ENCODE measurements at places on chromosomes 3 and 15.

DNA sequence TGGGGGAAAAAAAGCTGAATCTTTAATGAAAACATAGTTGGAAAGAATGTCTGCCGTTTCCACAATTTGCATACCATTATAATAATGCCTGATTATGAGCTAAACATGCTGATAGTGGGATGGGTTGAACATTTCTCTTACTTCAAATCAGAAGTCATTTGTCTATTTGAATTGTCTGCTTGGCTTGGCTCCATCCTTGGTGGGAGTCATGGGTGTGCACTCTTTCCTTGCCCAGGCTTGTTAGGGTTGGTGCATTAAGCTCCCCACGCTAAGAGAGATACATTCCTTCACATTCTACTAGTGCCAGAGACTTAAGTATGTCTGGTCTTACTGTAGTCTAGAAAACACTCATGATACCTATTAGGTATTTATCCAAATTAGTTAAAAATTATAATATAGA, 121.4 kb upstream of the RARB start:
- DNase-seq = no peak

GRCh38 chr3:196499061-196499460, 4.5 kb downstream of the RNF168 start:
- DNase-seq = peak; percentile 38

DNA sequence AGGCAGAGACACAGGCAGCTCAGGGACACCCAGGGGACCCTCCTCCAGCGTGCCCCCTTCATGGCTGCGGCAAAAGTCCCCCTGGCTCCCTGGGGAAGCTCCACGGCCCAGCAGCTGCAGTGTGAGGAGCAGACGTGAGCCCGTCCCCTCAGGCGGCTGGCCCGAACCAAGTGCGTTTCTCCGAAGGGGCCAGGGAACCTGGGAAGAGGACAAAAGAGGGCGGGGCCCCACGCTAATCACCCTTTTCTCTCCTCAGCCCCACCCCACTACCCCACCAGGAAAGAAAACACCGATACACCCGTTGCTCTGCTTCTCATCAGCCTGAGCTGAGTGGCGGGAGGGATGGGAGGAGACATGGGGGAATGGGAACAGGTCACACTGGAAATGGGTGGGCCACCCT, at the start of gene MUC4:
Gene MUC4, minus strand, starts transcription at position 174 of the 400 bp plus-strand sequence. Its CDS starts 112 bp downstream, at position 62.
- no peak for DNase-seq

GRCh38 chr3:116337229-116337628, 108.1 kb downstream of the LSAMP start:
- no peak for DNase-seq

GRCh38 chr15:28114721-28115622, 15.9 kb upstream of the OCA2 start:
- DNase-seq = peak; percentile 87

DNA sequence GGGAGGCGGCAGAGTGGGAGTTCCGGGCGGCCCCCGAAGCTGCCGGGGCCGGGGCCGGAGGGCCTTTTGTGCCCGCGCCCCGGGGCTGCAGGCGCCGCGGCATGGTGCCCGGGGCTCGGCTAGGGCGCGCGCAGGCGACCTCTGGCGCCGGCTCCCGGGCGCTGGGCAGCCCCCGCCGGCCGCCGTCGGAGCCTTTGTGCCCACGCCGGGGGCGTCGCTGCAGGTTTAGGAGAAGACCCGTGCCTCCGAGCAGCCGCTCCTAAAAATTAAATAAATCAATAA, 299 bp downstream of the PAQR9 start:
- DNase-seq = no peak

DNA sequence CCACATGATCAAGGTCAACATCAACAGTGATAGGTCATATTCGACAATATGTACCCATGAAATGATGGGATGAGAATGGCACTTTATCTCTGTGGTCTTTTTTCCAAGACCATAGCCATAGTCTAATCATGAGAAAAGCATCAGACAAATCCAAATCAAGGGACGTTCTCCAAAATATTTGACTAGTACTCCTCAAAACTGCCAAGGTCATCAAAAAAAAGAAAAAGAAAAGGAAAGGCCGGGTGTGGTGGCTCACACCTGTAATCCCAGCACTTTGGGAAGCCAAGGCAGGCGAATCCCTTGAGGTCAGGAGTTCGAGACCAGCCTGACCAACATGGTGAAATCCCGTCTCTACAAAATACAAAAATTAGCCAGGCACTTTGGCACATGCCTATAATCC, 318.3 kb downstream of the TAFA4 start:
- DNase-seq = no peak

GRCh38 chr3:100254168-100254777, 6.5 kb upstream of the TBC1D23 start:
- peak; percentile 57 for DNase-seq

- no peak for DNase-seq
These were observed 163.1 kb downstream of the IL1RAP start for GRCh38 chr3:190677001-190677400.

GRCh38 chr15:44726136-44726535, 10.2 kb upstream of the TRIM69 start:
- no peak for DNase-seq

DNA sequence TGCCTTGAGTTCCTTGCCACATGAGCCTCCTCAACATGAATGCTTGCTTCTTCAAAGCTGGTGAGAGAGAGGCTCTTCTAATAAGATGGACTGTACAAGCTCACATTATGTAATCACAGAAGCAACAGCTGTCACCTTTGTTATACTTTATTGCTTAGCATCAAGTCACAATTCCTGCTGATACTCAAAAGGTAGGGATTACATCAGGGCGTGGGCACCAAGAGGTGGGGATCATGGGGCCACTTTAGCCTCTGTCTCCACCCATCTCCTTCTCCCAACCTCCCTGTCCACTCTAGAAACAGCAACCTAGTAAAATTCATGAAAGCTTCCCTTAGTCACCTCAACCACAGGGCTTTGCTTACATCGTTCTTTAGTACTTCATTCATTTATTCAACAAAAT, 95.9 kb downstream of the FAM43A start:
- DNase-seq = no peak

GRCh38 chr15:45794304-45794703, 159.5 kb downstream of the SQOR start:
- DNase-seq = no peak

- DNase-seq = peak; percentile 80
These were observed 11.4 kb upstream of the SLC6A6 start for GRCh38 chr3:14391033-14391432.

DNA sequence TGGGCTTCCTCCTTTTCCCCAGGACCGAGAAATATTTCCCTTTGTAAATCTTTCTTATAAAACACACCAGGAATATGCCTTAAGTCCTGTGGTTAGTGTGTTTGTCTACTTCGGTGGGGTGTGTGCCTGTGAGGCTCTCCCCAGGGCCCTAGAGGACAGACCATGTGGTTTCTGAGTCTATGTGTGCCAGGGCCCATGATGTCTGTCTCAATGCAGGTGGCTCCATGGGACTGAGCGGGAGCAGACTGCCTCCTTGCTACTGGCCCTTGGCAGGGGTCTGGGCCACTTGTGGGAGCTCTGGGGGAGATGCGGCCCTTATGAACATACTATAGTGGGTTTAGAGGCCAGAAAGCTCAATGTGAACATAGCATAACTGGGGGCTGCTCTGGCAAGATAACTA, 37.6 kb downstream of the SCN5A start:
- DNase-seq = no peak

GRCh38 chr3:27533718-27534573, 49.8 kb upstream of the SLC4A7 start:
- peak; percentile 96 for DNase-seq

- peak; percentile 65 for DNase-seq
These were observed 2.7 kb upstream of the ALS2CL start for GRCh38 chr3:46695962-46696894.

GRCh38 chr15:92034227-92034626, 180.7 kb downstream of the SLCO3A1 start:
- DNase-seq = peak; percentile 65

GRCh38 chr15:42994546-42994945, 74.0 kb upstream of the TTBK2 start:
- DNase-seq = peak; percentile 36

DNA sequence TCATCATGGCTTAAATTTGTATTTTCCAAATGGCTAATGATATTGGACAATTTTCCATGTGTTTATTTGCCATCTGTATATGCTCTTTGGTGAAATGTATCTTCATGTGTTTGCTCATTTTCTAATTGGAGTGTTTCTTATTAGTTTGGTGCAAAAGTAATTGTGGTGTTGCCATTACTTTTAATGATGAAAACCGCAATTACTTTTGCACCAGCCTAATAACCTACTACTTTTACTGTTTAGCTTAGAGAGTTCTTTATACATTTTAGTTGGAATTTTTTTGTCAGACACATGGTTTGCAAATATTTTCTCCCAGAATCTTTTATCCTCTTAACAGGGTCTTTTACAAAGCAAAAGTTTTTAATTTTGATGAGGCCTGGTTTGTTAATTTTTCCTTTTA, 141.0 kb upstream of the AGTR1 start:
- DNase-seq = no peak

DNA sequence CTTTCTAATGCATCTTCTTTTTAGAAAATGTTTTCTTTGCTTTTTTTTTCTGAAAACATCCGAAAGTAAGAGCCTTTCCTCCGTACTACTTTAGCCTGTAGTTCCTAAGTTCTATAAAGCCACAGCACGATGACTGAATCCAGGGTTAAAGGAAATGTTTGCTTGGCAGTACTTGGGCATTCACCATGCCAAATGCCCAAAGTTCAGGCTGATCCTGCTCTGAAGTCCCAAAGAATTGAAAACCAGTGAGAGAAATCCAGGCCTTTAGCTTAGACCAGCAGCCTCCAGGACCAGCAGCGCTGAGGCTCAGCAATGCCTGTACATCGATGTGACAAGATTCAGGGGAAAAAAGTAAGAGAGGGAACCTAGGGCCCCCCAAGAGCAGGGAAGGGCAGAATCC, 35.1 kb downstream of the CCK start:
- no peak for DNase-seq

DNA sequence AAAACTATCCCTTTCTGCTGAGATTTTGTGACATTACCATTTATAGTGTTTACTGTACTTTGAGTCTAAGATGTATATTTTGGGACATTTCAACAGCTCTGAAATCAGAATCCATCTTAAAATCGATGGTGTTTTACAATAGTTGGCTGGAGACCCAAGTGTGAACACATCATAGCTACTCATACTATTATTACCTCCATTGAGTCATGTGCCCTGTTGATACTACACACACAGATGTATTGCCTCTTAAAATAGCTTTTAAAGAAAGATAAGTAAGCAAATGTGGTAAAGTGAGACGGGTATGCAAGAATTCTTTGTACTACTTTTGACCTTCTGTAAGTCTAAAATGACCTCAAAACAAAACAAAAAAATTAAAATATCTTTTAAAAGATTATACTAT, 6.7 kb downstream of the LMOD3 start:
- no peak for DNase-seq

GRCh38 chr15:69591905-69592508, 139.4 kb downstream of the RPLP1 start:
- no peak for DNase-seq

GRCh38 chr3:34724916-34725499, 914.3 kb upstream of the ARPP21 start:
- no peak for DNase-seq

GRCh38 chr3:14497321-14497720, 42.8 kb downstream of the GRIP2 start:
- no peak for DNase-seq

DNA sequence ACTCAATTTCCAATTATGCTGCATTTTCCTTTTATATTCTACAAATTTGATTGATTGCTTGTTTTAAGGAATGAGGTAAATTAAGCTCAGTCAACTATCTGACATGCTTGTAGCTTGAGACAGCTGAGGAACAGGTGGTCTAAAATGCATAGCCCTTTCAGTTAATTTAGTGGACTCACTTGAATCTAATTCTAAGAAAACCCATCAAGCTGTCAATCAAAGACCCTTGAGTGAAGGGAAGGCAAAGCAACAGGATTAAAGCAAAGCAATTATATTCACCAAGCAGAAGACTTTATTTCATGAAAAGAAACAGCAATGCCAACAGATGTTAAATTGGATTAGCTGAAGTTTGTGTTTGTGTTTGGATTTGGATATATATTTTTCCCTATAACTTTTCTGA, 228.5 kb downstream of the ARPP21 start:
- no peak for DNase-seq

DNA sequence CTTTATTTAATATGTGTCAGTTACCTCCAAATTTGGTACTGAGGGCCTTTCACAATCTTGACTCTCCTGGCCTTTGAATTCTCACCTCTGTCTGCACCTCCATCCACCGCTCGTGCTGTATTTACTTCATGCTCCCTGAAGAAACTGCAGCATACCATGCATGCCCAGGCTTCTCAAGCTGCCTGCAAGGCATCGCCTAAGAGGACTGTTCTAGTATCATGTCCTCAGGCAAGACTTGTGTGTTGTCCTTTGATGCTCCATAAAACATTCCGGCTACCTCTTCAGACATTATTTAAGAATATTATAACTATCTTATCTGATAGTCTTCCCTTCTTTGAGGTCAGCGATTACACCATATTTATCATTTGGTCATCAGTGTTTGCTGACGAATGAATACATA, 682.5 kb downstream of the NR2F2 start:
- DNase-seq = no peak

- no peak for DNase-seq
These were observed 1.8 kb downstream of the CLN6 start for GRCh38 chr15:68227643-68228142.

DNA sequence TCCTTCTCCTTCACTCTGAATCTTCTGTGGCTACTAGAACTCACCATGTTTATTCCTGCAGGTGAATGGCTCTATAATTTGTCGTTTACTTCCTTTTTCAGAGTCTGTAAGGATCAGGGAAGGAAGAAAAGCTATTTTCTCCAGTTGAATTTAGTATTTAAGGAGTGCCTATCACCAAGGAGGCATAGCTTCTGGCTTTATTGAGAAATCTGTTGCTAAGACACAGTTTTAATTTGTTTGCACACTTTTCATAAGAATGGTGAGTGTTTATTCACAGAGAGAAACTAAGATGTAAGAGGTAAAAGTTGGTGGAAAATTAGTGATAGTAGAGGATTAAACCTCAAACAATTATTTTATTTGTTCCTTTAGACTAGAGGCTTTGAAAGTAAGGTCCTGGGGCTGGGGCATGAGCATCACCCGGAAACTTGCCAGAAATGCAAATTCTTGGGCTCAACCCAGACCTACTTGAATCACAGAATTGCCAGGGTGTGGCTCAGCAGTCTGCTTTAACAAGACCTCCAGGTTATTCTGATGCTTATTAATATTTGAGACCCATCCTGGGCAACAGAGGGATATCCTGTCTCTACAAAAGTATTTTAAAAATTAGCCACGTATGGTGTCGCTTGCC, 461.3 kb downstream of the AGBL1 start:
- DNase-seq = no peak

DNA sequence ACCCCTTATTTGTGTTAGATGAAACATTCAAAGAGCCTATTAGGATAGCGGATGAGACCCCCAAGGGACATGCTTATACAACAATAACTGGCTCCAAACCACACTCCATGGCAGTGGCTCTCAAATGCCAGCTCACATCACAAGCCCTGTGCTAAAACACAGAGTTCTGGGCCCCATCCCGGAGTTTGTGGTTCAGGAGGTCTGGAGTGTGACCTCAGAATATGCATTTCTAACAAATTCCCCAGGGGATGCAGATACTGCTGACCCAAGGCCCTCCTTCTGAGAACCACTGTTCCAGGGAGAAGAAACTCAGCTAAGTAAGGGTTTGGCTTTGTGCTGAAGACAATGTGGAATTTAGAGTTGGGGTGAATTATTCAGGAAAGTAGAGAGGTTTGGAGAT, 3.6 kb downstream of the CCRL2 start:
- no peak for DNase-seq

- peak; percentile 47 for DNase-seq
These were observed 76.0 kb upstream of the NECTIN3 start for GRCh38 chr3:110995461-110996231.

All from AG08395 (cell line).